Activated naive CD4-positive, alpha-beta T cell (primary cell): ENCODE measurements at places on chromosomes 4 and X.
A peak's percentile ranks its signal among the peaks of the same experiment; 100 is the strongest.

DNA sequence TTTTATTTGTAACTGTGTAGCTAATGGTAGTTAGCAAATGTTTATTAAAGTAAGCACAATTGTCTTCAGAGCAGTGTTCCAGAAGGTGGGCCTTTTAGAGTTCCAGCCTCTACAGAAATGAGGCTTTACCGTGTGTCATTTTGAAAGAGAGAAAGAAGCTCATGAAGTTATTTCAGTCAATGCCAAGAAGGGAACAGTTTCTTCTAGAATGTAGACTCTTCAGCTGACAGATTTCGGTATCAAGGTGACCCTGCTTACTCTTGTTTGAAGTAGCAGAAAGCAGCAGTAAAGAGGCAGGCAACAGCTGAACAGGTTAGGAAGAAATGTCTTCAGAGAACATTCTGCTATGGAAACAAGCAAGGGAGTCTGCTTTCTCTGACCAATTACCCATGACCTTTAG is 93.6 kb downstream of the TASL start:
- no peak for DNase-seq

GRCh38 chr4:55123791-55124190 is 1.6 kb downstream of the KDR start:
- DNase-seq = no peak

DNA sequence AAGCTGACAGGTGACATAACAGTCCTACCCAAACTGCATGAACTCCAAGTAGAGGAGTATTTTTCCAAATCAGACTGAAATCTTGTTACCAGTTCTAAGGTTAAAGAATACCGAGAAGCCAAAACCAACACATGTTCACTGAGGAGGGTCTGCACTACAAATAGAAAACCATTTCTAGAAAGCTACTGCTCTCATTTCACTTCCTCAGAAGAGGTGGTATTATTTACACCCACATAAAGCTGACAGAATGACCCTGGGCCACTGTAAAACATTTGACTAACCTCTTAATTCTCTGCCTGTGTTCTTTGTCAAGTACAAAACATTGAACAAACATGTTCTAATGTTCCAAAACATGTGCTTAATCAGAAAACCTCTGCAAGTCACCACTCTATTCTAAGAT is 95.8 kb downstream of the IQCM start:
- no peak for DNase-seq

DNA sequence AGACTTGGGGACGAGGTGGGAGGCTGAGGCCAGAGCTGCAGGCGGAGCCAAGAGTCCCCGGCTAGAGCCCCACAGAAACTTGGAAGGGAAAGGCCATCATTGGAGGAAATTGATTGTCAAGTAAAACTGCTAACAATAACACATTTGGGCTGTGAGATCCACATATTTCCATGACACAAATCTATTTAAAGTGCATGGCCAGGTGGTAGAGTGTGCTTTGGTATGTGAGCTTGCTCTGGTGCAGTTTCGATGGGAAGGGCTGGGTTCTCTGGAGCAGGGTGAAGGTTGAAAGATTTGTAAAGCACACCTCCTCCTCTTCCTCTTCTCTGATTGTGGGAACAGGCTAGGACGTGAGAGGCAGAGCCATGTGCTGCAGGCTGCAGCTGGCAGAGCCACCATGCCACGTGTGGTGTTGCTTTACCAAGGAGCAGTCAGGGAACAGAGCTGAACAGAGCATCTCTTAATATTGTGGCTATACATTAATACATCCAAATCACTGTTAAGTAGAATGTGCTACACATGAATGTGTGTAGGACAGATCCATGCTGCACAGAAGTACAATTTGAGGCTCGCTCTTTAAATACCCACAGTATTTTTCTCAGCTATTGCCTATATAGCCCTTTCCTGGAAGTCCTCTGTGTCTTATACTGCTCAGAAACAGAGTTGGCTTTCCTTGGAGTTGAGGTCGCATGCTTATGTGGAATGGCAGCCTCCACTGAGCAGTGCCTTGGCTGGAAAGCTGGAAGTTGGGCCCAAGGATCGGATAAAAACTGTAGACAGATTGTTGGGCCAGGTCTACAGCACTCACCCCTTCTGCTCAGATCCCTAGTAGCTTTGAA is 37.7 kb downstream of the FHDC1 start:
- no peak for DNase-seq

GRCh38 chr4:56505269-56506130 is at the start of gene ARL9:
Gene ARL9, plus strand, starts transcription at chr4:56505791. Its CDS starts 72 bp downstream, at chr4:56505863.
- peak; percentile 63 for DNase-seq

DNA sequence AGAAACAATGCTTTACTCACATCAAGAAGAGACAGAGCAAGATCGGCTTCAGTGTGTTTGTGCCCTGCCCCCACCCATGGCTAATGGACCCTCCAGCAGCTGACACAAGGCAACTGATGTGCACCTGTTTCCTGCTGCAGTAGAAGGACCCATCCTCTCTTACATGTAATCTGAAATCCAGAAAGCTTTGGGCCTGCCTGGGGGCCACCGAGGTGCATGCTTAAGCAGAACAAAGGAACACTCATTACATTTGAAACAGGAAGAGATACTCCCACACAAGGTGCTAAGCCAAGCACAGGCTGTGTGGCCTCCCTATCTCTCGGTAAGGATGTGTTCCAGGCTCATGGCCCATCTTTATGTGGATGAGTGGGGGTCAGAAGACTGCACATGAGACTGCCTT is 338.0 kb downstream of the SPOCK3 start:
- no peak for DNase-seq

DNA sequence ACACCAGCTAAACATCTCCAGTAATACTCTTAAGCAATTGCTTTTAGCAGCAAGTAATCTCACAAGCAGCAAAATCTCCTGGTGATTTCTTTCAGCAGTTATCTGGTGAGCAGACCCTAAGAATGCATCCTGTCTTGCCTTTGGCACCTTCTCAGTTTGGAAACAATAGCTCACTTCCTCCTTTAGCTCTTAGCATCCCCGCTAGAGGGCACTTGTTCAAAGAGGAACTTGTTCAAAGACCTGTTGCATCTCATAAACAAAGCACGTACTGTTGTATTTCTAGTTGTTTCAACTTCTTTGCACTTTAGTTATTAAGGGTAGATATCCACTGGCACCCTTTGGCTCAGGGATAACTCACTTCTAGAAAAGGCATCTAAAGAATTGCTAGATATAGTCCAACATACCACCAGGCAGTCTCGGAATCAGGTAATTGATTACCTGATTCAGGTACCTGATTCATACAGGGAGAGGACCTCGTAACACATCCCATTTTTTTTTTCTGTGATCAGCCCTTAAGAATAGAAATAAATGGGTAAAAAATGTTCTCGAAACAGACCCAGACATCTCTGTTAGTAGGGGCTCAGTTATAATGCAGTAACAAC is 81.9 kb upstream of the QRFPR start:
- no peak for DNase-seq

DNA sequence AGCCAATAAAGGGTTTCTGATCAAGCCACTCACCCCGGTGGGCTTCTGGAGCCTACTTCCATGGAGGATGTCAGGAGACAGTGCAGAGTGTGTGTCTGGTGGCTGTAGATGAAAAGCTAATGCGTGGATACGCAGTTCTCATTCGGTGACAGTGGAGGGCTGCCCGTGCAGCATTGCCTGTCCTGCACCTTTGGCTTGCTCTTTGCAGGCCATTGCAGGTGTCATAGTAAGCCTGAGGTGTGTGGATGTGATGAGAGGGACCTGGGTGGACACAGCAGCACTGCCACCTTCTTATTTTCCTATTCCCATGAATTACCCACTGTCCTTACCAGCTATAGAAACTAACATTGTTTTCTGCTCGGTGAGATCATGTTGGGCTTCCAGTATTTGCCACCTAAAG is 101.2 kb downstream of the STK32B start:
- no peak for DNase-seq

GRCh38 chrX:19030805-19031204 is 46.9 kb upstream of the PHKA2 start:
- DNase-seq = no peak

DNA sequence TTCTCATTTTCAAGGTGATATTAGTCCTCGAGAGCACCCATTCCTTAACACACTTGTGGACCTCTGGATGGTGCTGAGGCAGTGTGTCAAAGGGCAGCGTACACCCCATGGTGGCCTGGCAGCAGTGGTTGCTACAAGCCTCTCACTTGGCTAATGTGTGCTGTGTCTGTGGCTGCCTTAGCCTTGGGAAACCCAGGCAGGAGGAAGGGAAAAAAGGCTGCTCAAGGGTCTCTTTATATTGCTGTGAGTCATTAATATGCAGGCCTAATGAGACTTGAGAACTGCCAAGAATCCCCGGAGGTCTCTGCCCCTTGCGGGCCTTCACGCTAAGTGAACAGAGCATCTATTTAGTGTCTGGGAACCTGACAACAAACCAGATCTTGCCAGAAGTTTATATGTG is 7.0 kb downstream of the PCDH10 start:
- no peak for DNase-seq

DNA sequence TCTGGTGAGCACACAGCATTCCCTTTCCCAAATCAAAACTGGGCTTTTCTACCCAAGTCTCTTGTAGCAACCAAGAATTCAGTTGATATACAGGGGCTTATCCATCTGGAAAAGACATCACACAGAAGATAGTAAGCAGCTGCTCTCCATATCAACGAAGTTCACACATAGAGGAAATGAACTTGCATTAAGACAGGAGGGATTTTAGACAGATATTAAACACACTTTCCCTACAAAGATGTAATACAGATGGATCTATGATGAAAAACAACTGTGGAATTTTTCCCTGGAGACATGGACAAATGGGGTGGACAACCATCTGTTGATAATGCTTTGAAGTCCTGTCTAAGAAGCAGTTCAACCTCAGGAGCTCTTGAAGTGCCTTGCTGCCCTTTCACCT is 9.8 kb upstream of the PDE5A start:
- DNase-seq = no peak

DNA sequence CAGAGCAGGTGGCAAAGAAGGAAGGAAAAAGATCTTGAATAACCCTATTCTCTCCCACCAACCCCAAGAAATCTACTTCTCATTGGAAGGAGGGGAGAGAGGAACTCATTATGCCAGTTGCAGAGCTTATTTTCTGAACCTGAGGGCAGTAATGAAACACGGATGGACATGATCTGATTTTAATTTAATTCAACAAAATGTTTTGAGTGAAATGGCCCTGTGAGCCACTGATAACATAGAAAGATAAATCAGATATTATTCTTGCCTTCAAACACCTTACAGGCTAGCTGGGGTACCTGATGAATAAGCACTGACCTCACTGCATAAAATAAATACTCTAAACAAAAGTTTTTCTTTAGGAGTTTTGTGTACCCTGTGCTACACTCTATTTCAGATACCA is 30.3 kb downstream of the DAPP1 start:
- DNase-seq = no peak

GRCh38 chr4:158189422-158189821 is 16.6 kb upstream of the GASK1B start:
- no peak for DNase-seq
